ENCODE measurements at places on chromosomes 6 and 20.

DNA sequence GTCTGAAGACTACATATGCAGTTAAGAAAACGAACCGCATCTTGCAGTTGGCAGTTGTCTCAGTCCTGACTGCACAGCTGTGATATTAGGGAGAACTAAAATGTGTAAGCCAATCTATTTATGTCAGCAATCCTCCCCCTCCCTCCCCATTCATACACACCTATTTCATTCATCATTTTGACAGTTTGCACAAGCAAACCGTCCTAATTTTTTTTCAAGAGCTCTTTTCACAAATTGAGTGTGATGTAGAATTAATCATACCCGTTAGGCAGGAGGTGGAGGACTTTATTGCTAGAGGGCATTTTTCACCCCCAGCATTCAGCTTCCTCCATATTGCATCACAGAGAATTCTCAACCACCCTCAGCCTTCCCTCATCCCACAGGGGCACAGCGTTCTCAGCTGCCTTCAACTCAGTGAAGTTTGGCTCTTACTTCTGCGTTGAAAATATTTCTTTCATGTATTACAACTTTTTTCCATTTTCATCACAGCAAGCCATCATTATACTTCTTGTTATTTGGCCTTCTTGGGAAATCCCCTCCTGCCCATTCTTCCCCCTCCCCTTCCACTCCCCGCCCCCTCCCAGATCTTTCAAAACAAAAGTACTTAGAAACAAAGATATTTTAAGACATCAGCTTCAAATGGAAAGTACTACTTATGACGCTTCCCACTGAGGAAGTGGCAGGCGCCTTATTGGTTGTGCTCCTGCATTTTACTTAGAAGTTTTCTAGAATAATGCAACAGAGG lies 37.5 kb downstream of the NOX3 start:
- DNase-seq = peak; percentile 20

- DNase-seq = no peak
These were observed 73.7 kb downstream of the PHF20 start for GRCh38 chr20:35845561-35845960.

DNA sequence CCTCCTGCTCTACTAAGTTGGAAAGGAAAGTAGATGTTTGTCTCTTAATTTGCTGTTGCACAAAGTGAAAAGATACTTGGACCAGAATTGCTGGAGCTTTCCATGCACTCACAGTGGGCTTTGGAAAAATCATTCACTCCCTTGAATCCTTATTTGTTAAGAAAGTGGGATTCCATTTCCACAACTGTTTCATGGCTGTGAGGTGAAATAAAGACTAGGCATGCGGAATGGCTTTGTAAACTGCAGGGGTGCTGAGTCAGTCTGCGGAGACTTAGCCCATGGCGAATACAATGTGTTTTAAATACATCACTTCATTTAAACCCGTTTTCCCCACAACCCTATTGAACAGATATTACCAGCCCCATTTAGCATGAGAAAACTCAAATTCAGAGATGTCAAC lies 36.8 kb upstream of the CLDN20 start:
- no peak for DNase-seq

- DNase-seq = no peak
These were observed 141.6 kb downstream of the SMOC2 start for GRCh38 chr6:168582571-168582981.

DNA sequence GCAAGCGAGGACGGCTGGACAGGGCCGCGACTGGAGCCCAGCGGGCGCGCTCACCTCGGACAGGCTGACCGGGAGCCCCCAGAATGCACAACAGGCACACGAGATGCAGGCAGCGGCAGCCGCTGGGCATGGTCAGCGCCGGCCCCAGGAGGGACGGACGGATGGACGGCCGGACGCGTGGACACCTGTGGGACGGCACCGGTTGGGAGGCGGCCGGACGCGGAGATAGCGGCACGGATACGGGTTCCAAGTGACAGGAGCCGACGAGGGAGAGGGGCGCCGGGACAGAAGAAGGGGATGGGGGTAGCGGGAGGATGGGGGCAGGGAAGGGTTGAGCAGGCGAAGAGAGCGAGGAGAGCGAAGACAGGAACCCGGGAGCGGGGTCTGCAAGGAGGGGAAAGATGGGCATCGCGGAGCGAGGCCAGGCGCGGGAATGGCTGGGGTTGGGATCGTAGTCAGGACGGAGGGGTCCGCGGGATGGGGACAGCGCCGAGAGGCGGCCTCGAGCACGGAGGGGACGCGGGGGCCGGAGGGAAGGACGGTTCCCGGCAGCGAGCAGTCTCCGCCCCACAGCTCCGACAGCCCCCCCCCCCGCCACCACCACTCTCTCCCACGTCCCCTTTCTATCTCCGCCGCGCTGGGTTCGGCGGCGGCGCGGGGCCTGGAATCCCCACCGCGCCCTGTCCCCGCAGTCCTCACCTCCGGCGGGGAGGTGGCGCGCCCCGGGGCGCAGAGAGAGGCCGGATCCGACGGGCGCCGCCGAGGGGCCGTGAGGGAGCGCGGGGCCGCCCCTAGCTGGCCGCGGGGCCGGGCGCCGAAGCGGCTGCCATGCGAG lies 435 bp downstream of the DLK2 start:
- DNase-seq = peak; percentile 7

DNA sequence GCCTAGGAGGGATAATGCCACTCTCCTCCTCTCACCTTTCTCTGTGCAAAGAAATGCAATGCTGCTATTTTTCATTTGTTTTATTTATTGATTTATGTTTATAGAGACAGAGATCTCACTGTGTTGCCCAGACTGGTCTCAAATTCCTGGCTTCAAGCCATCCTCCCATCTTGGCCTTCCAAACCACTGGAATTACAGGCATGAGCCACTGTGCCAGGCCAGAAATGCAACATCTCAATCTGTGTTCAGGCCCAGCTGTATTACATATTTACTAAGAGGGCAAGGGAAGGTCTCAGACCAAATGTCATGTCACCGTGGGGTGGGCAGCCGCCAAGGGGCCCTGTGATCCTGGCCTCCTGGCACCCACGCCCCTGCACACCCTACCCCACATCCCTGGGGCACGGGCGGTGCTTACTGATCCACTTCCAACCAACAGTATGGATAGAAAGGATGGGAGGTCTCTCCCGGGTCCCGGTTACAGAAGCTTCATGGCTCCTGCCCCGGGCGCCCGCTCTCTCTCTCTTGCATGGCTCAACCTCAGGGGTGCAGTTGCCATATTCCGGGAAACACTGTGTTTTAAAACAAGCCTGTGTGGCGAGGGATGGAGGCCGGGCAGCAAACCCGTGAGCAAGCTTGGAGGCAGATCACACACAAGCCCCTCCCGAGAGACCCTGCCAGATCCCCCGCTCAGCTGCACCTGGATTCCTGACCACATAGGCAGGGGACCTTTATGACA lies 111.8 kb downstream of the AGPAT4 start:
- no peak for DNase-seq

Data from stimulated activated CD8-positive, alpha-beta memory T cell treated with anti-CD3 and anti-CD28 coated beads, Interleukin-4, amount 100 ng/mL, for 4 hours (primary cell).